ENCODE measurements at places on chromosomes 3 and 15.

DNA sequence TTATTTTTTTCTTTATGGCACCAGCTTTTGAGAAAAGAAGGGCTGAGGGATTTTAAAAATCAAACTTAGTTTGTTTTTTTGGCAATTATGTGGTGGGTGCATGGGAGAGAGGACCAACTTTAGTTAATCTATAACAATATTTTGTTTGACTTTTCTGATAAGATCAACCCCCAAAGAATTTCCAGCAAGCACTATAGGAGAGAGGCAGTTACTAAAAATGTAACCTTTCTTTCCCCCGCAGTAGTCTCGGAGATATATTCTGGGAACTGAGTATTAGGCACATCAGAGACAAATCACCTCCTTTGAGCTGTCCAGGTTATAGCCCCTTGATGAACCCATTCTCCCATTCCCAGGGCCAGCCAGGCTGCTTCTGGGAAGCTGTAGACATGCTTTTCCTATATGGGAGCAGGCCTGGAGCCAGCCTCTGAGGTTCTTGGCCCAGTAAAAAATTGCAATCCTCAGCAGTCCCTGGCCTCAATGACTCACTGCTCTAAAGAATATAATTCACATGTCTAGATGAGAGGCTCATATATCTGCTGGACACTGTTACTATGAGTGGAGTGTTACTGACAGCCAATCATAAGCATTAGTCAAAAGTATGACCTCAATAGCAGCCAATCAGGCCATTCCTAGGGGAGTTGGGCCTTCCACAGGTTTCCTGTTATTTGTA lies 138.3 kb upstream of the AGBL1 start:
- DNase-seq = no peak

DNA sequence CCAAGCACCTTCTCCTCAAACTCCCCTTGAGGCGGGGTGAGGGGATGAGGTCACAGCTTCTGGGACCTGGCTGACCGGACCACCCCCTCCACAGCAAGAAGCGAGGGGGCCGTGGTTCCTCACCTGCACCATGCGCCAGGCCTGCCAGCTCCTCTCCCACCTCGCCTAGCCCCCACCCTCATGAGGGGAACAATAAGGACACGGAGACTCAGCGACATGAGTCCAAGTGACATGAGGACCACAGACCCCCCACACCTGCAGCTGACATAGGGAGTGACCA lies 118.7 kb downstream of the CHSY1 start:
- DNase-seq = no peak

DNA sequence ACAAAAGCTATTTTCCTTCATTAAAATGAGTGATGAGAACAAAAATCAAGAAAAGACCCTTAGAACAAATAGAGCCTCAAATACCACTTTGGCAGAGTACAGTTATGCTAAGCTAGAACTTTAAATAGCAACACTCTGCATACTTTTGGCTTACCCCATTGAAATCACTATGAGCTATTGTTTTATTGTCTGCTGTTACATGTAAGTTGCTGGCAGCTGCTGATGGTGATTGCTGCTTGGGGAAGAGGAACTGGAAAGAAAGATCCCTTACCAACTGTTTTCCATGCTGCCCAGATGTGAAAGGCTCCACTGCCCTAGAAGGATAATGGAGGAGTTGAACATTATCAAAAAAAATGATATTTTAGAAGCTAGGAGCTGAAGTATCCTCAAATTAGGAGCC lies 135.4 kb downstream of the SYNPR start:
- no peak for DNase-seq

- DNase-seq = no peak
Measured at GRCh38 chr3:113847664-113848461, 9.3 kb downstream of the GRAMD1C start.

DNA sequence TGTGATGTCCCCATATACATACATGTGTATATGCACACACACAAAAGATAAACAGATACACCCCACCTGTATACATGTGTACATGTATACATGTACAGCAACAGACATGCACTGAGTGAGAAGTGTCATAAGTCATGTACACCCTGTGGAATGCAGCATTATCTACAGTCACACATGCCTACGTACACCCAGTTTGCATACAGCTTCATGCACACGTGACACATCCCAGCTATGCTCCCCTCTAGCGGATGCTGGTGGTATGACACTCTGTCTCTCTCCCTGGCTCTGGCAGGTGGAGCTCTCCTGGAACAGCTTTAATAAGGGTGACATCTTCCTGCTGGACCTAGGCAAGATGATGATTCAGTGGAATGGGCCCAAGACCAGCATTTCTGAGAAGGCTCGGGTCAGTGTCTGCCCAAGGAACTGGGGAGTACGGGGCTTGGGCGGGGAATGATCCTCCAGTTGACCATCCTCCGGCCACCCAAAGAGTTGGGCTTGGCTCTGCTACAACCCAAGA lies 6.3 kb downstream of the VILL start:
- DNase-seq = peak; percentile 95

DNA sequence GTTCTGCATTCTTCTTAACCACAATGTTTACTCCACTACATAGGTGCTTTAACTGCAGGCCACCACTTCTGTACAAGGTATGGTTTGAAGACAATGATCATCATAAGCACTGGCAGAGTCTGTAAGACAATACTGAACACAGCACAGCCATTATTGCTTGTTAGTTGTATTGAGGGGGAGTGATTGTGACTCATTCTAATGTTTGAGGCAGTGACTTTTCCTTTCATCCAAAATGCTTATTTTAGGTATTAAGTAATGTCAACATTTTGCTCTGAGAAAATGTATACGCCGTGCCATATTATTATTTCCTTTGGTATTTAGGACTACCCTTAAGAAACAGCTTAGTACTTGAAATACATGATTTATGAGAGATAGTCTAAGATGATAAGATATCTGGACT lies 618.2 kb upstream of the ZNF717 start:
- no peak for DNase-seq

DNA sequence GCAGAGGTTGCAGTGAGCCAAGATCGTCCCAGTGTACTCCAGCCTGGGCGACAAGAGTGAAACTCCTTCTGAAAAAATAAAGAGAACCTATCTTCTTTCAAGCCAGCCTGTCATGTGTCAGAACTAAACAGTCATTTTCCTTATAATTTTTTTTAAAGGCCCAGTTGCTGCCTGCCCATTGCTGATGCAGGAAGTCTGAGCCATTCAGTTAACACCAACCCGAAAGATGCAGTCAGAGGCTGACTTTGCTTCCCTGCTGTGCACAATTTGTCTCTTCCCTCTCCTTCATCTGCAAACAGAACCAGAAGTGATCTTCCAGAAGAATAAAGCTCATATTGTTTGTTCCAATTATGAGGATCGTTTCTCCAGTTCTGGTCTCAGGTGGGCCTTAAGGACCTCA lies 220.6 kb downstream of the SLCO3A1 start:
- DNase-seq = peak; percentile 49

DNA sequence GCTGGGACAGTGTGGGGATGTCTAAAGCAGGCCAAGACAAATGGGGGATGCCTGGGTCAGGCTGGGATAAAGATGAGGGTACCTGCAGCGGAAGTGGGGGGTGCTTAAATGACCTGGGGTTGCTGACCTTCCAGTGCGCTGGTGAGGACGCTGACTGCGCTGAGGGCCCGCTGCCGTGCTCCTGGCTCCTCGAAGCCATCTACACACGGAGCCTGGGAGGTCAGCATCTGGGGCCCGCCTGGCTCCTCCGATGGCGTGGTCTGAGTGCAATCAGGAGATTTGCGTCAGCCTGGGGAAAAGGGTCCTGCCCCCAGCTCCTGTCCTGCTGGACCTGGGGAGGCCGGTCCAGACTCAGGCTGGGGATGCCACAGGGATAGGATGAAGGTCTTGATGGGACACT lies 50.7 kb downstream of the SCN5A start:
- DNase-seq = no peak

DNA sequence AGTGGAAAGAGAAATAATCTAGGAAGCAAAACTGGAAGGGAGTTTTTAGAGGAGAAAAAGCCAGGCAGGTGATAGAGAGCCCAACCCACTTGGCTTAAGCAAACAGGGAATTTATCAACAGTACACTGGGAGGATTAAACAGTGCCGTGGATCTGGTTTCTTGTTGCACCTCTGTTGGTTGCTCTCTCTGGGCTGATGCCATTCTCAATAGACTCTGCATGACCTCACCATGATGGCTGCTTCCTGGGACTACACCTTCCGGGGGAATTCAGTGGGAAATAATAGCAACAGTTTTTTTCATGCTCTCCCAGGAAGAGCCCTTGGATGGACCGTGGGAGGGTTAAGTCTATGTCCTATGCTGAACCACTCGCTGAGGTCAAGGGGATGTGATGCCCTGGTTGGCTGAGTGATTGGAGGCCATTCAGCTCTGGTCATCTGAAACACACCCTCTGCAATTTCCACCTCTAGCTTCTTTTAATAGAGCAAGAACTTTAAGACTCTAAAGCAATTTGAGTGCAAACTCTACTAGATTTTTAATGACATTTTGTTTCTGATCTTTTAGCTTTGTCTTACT lies 74.2 kb downstream of the EPHB1 start:
- no peak for DNase-seq

- no peak for DNase-seq
Measured at GRCh38 chr3:183315739-183316138, 62.7 kb downstream of the B3GNT5 start.

DNA sequence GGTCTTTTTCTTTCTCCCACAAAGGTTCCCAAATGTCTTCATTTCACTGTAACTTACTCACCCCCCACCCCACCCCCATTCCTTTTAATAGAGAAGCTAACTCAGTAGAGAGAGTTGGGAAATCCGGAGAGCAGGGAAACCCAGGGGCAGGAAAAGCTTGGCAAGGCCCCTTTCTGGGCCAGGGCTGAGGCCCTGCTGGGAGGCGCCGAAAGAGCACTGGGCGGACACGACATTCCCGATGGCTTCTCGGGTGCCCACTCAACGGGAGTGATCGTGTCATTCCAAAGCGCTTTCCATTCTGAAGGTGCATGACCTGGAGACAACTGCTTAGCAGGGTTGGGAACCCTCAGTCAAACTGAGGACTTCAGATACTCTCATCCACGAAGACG lies 1.6 kb upstream of the DALRD3 start:
- peak; percentile 86 for DNase-seq

GRCh38 chr15:25718597-25718996 lies 144.5 kb downstream of the ATP10A start:
- DNase-seq = no peak

DNA sequence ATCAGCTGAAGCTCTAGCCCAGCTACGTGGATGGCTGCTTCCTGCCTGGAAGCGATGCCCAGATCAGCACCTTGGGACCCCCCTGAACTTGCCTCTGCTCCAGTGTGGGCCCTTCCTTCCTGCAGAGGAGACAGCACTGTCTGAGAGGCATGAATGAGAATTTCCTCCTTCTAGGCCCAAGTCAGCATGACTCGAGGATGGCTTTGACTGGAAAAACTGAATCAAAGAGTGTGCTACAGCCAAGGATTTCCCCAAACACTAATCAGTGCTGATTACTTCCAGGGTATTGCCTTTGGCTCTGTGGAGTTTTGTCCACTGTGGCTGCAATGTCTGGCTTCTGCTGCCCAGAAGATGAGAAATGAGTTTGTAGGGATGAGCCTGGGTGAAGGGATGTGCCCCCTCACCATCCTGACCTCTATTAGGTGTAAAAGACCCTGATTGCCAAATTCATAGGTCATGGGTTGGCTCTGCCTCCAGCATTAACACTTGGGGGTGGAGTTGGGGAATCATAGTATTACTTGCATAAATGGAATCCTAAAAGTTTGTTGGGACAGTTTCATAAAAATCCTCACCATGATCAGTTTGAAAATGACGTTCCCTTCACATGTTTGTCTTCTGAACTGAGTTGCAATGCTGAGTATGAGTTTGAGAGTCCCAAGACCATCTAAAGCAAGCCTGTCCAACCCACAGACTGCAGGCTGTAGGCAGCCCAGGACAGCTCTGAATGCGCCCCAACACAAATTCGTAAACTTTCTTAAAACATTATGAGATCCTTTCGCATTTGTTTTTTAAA lies 36.7 kb downstream of the FLNB start:
- no peak for DNase-seq

DNA sequence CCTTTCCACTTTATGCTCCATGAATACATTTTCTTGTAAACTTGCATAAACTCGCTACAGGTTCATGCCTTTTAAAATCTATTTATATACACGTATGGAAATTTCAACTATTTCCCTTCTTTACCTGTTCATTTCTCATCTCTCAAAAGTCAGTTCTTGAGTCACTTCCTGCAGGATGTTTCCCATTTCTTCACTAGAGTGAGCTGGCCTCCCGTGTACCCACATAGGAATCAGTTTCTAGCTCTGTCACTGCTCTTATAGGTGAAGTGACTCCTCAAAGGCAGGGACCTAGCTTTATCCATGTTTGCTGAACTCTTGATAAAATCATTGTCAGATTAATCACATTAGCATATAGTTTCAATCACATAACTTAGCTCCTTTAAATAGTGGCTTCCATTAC lies 259.7 kb downstream of the EPHA3 start:
- DNase-seq = no peak

- DNase-seq = peak; percentile 57
Measured at GRCh38 chr3:42036483-42036823, 54.7 kb upstream of the TRAK1 start.

GRCh38 chr3:24850245-24850644 lies 355.6 kb upstream of the THRB start:
- no peak for DNase-seq

- no peak for DNase-seq
Measured at GRCh38 chr3:179991104-179991503, 45.6 kb downstream of the PEX5L start.

GRCh38 chr3:129059311-129059958 lies 1.1 kb upstream of the GP9 start:
- no peak for DNase-seq

DNA sequence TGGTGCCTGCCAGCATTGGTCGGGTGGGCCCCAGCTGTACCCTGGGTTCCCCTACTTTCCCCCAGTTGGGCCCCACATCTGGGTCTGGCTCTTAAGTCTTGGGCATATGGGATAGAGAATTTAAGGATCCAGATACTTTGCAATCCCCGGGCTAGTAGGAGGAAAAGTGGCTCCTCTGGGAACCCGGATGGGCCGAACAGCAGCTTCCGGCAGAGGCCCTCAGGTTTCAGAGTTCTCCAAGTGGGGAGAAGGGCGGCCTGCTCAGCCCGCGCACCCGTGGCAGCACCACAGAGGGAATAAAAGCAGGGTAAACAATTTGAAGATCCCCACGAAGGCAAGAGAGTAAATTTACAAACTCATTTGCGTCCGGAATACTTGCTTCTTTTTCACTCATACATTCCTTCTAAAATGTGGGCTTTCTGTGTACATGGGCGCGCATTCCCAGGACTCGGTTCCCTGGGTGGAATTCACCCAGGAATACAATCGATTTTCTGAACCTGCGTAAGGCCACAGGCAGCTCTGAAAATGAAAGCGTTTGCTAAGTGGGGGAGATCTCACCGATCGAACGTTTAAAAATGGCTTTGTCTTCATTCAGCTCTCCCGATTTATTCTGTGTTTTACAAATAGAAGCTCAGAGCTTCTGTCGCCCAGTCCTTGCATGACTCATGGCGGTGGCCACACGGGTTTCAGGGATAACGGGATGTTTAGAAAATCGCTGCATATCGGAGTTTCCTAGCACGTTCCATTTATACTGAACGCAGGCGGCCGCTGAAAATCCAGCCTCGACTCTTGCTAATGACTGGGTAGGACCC lies 74.0 kb upstream of the POLG start:
- DNase-seq = peak; percentile 46
